ENCODE measurements at places on chromosomes 5 and 9.

DNA sequence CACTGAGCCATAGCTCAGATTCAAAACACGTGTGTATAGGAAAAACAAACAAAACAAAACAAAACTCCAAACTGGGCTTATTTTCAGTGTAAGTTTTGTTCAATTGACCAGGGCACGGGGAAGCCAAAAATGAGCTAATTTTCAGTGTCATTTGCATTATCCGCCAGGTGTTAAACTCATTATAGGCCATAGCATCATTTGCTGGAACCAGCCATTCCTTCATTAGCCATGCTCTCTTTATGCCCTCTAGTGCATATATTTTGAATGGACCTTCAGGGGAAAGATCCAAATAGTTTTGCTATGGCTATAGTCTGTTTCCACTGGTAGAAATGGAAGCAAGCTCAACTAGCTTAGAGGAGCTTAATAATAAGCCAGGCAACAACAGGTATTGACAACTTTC, 1205.2 kb upstream of the DMAC1 start:
- DNase-seq = no peak

DNA sequence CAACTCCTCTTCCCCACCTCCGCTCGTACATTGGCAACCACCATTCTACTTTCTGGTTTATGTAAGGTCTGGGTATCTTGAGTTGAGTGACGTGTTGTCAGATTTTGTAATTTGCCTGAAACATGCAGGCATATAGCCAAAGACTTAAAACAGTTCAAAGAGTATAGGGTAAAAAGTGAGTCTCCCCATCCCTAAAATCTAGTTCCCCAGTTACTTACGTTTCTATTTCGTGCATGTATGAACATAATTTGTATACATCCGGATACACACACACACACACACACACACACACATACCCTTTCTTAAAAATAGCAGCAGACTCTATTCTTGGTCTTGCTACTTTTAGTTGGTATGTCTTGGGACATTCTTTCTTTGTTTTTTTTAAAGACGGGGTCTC, 915 bp downstream of the HSDL2 start:
- DNase-seq = no peak

DNA sequence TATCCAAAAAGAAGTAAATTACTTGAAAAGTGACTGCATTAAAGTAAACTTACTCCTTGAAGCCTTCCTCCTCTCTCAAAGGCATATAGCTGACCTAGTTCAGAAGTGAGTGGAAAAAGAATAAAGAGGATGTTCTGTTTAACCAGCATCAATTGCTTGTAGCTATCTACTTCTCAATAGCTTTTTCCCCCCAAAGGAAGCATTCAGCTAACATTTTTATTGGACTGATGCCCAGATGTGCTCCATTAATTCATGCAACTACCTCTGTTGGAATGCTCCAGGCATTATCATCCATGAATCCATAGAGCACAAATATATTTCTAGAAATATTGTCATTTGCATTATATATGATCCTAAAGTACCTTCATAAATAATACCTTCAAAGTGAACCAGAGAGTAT, 132.8 kb downstream of the RASEF start:
- no peak for DNase-seq

DNA sequence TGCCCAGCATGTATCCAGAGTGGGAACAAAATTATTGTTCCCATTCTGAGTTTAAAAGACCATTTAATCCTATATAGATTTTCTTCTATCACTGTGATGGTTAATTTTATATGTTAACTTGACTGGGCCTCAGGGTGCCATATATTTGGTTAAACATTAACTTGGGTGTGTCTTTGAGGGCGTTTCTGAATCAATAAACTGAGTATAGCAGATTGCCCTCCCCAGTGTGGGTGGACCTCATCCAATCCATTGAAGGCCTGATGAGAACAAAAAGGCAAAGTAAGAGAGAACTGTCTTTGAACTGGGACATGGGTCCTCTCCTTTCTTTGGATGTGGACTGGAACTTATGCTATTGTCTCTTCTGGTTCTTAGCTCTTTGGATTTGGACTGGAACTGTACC, 17.3 kb downstream of the RIOK2 start:
- no peak for DNase-seq

DNA sequence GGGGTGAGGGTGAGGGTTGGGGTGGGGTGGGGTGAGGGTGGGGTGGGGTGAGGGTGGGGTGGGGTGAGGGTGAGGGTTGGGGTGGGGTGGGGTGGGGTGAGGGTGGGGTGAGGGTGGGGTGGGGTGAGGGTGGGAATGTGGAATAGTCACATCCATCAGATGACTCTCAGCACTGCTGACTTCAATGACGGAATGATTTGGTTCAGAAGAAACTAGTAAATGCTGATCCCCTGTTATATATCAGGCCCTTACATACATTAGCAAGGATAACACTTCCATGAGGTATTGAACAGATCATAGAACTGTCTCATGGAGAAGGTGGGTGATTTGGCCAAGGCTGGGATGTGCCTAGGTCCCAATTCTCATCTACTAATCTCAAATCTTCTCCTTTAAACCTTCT, 24.5 kb upstream of the C5orf47 start:
- no peak for DNase-seq

GRCh38 chr5:38208782-38209378, 49.5 kb upstream of the EGFLAM start:
- DNase-seq = no peak

DNA sequence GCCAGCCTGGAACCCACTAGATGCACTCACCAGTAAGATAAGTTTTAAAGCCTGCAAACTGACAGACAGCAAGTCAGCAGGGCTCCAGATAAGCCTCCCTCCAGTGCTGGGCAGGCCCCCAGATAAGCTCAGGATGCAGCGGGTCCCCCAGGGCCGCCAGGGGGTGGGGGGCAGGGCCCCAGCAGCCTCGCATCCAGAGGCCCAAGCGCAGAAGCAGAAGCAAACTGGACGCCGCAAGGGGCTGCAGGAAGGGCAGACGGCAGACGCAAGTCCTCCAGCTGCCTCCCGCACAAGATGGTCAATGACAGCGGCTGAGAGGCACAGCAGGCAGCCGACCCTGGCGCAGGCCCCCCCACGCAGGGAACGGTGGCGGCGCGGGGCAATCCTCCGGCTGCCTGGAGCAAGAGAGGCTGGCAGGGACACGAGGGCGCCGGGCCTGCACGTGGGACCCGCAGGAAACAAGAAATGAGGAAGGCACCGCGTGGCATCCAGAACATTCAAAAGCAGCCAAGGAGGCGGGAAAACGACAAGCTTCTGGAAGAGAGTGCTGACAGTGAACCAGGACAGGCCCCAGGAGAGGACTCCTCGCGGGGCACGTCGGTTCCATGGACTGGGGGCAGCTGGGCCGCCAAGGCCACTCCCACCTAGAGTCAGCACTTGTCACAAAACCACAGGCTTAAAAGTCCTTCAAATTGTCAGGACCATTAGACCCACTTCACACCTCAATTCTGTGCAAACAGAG, 49.8 kb downstream of the ROR2 start:
- DNase-seq = no peak

DNA sequence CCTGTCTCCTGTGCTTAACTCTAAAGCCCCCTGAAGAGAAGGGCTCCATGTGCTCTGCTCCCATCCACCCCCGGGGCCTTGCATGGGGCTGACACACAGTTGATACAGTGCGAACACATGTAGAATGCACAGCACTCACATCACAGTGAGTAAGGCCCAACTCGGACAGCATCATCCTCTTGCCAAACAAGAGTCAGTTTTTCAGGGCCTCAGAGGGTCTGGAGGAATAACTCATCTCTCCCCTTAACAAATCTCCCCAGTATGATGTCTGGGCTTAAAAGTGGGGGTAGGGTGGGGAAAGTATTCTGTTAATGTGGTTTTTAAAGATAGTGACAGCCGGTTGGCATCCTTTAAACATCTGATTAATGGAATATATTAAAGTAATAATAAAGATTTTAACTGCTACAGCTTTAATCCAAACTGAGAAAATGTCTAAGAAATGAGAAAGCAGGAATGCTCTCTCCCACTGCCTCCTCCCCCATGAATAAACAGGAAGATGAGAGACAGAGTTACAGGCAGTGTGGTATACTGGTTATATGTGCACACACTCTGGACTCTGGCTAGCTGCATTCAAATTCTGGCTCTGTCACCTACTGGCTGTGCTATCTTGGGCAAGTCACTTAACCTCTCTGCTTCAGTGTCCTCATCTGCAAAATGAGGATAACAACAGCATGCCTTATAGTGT, 22.5 kb downstream of the APBA1 start:
- no peak for DNase-seq

GRCh38 chr9:36991516-36992134, 42.4 kb downstream of the PAX5 start:
- DNase-seq = peak; percentile 29

DNA sequence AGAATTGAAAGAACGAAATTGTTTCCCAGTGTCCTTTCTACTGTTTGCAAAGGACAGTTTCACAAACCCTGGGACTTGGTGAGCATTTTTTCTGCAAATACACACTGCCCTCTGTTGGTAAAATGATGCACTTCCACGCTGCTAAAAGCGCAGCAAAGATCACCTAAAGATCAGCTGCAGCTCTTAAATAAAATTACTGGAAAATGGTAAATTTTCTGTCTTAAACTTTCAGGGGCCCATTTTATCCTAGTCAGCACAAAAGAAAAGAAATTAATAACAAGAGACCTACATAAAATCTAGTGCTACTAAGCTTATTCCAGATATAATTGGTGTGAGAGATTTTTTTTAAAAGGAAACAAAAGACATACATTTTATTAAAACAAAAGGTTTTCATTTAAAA, 566.0 kb downstream of the CAAP1 start:
- DNase-seq = no peak

DNA sequence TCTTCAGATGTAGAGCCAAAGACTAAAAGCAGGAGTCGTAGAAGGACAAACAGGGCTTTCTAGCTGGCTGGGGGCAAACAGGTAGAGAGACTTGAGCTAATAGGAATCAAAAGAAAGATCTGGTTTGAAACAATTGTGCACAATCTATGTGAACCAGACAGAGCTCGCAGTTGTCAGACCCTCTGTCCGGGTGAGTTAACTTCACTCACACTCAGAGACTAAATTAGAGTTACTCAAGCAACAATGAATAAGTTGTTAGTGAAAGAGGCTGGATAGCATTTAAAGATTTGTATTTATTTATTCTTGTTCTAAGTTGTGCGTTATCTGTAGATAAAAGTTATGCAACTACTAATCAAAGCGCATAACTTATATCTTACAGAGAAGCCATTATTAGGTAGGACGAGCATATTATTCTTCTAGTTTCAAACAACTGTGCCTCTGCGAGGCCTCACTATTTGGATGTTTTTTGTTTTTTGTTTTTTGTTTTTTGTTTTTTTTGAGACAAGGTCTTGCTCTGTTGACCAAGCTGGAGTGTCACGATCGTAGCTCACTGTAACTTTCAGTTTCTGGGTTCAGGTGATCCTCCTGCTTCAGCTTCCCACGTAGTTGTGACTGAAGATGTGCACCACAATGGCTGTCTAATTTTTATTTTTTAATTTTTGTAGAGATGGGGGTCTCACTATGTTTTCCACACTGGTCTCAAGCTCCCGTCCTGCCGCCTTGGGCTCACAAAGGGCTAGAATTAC, 13.2 kb upstream of the LNPEP start:
- no peak for DNase-seq

DNA sequence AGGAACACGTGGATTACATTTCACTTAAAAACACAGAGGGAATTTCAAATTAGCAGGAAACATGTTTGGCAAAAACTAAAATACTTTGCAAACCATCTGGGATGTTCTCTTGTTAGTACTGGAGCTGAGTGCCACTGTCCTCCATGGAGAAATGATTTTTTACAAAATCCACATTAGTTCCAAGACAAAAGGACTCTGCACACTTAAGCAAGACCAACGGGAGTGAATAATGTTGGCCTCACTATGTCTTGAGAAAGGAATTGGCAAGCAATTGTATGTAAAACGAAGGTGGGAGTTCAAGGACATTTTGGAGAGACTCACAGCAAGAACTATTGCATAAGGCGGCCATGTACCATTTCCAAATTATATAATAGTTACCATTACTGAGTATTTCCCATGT, 547.5 kb downstream of the EBF1 start:
- DNase-seq = no peak

DNA sequence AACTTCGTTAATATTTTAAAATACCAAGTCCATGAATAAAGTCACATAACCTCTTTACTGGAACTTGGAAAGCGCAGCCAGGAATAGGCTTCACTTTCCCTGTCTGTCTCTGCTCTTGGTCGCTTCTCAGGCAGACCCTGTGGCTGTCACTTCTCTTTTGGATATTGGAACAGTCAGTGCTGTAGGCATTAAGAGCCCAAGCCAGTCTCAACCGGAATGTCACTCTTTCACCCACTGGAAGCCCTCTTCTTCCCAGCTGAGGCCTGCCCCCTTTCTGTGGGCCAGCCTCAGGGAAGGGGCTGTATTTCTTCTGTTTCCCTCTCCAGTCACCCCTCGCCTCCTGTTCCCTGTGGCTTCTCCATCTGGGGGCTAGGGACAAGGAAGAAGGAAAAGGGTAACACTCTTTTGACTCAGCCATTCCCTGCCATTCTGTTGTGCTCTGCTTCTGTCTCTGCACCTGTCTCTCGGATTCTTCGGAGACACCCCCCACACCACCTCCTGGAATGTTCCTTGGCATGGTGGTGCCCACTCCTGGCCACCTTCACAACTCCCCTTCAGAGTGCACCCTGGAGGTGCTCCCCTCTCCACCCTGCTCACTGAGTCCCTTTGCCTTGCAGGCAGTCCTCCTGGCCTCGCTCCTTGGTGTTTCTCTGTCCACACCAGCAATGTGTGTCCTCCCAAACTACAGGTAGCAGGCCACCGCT, 103.4 kb downstream of the TRIO start:
- DNase-seq = no peak

- no peak for DNase-seq
Measured at GRCh38 chr5:75368391-75368790, 31.4 kb downstream of the HMGCR start.

- no peak for DNase-seq
Measured at GRCh38 chr9:2234371-2234893, 219.3 kb downstream of the SMARCA2 start.

- DNase-seq = no peak
Measured at GRCh38 chr9:108511307-108511706, 344.5 kb downstream of the ACTL7B start.

DNA sequence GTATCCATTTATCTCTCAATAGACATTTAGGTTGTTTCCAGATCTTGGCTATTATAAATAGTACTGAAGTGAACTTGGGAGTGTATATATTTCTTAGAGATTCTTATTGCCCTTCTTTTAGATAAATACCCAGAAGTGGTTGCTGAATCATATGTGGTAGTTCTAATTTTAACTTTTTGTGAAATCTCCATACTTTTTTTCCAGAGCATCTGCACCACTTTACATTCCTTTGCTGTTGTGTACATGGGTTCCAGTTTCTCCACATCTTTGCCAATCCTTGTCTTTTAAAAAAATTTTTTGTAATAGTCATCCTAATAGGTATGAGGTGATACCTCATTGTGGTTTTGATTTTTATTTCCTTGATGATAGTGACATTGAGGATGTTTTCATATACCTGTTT, 303.7 kb downstream of the CCDC171 start:
- no peak for DNase-seq

DNA sequence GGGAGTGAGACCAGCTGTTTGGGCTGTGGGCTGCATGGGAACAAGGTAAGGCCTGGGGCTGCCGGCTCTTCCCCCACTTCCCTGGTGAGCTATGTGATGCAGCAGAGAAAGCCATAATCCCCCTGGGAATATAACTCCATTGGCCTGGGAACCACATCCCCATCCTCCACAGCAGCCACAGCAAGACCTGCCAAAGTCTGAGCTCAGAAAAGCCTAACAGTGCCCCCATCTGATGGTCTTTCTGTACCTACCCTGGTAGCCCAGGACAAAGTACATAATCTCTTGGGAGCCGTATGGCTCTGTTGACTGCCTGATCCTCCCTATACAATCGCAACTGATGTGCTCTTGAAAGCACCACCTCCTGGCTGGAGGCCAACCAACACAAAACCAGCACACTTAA, 432.6 kb downstream of the CDH18 start:
- DNase-seq = no peak

All from activated naive CD4-positive, alpha-beta T cell treated with anti-CD3 and anti-CD28 coated beads, Interleukin-2, amount 50 U/mL, for 16 hours (primary cell).